ENCODE measurements at places on chromosomes 12 and 14.
A peak's percentile ranks its signal among the peaks of the same experiment; 100 is the strongest.

DNA sequence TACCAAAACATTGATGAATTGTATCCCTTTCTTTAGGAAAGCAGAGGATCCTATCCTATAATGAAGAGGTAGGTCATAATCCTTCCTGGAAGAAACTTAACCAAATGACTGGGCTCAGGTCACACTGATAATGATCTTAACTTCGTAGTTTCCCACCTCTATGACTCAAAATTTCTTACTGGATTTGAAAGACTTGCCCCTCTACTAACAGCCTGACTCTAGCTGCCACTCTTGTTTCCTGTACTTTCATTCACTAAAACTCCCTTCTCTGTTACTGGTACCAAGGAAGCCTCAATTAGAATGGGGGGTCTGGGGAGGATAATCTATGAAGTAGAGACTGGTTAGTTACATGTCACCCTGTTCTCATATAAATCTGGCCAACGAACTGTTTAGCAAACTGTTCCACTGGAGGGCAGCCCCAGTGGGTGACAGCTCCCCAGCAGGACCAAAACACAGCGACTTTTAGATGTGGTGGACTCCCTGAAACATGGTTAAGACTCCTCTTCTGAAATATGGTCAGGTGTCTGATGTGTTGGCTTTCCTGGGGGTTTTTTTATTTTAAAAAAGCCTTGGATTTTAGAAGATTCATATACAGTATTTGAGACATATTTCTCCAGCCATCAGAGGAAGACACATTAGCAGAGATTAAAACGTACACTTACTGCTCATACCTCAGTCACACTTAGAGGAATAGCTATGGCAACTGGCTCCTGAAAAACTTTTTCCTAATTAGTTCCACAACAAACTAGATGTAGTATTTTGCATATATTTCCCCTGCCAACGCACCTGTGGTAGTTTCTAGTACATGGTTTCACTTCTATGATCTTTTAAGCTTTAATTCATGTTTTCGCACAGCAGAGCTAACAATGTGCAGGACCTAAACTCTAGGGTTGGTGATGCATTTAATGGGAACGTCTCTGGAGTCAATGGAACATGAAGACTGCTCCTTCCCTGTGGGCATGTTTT, 72.3 kb downstream of the ACADS start:
- DNase-seq, result no peak

DNA sequence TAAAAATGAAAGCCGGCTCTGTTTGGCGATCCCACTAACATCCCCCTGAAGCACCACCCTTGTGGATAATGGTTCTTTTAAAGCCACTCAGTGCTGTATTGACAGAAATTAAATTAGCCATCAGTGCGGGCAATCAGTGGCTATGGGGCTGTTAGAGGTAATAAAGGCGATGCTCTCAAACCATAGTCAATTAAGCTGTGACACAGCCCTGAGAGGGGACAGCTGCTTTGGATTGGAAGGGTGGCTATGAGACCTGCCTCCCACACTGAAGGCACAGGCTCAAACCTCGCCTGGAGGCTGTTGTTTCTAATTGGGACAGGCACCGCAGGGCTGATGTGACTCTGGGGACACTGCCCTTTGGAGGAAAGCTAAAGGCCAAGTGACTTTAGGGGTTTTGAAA, 562.2 kb downstream of the VRK1 start:
- DNase-seq, result no peak

DNA sequence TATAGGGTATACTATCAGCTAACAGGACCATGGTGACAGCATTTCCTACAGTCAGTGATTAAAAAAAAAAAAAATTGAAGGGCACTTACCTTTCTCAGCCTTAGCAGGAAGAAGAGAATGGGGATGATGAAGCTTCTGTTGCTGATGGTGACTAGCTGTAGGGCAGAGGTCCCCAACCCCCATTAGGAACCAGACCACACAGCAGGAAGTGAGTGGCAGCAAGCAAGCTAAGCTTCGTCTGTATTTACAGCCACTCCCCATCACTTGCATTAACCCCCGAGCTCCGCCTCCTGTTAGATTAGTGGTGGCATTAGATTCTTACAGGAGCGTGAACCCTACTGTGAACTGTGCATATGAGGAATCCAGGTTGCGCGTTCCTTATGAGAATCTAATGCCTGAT, 91.3 kb upstream of the USP44 start:
- no peak for DNase-seq

- DNase-seq, result no peak
These were observed 47.1 kb downstream of the CCDC60 start for GRCh38 chr12:119381471-119382235.

- DNase-seq, result peak; percentile 78
These were observed 115.4 kb downstream of the ZFP36L1 start for GRCh38 chr14:68677476-68677875.

DNA sequence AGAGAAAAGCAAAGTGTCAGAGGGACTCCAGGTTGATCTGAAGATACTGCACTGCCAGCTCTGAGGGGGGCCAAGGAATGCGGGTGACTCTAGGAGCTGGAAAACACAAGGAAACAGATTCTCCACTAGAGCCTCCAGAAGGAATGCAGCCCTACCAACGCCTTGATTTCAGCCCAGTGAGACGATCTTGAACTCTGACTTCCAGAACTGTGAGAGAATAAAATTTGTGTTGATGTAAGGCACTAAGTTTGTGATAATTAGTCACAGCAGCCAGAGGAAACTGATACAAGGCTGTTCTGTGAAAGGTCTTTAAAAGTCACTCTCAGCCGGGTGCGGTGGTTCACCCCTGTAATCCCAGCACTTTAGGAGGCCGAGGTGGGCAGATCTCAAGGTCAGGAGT, 34.2 kb downstream of the CKAP4 start:
- no peak for DNase-seq

DNA sequence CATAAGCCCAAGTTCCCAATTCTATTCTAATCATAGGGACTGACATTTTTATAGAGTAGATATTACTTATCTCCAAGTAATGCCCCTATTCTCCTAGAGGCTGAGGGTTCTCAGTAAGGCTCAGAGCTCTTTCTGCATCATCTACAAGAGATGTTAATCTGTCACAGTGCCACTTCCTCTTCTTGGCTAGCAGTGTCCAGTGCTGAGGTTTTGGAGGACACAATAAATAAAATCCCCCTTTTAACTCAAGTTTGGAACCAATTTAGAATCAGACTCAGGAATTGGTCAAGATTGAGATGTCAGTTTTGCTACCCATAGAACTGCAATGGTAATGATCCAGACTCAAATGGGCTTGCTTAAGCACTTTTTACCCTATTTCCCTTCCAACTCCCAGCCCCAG, 154.1 kb upstream of the ARID2 start:
- no peak for DNase-seq

DNA sequence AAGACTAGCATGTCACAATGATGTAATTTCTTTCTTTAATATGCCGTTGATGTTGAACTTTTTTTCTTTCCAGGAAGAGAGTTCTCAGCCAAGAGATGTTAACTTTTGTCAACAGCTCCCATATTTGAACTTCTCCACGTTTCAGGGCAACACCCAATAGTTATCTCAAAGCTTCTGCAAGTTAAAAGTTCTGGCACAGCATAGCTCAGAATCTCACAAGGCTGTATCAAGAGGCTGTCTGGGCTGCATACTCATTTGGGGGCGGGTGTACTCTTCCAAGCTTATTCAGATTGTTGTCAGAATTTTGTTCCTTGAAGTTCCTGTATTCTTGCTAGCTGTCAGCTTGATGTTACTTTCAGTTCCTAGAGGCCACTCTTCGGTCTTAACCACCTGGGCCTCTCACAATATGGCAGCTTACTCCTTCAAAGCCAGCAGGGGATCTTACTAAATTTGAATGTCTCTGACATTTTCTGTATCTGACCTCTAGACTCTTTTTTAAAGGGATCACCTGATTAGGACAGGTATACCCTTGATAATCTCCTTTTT, 38.9 kb downstream of the KCNC2 start:
- DNase-seq, result no peak

DNA sequence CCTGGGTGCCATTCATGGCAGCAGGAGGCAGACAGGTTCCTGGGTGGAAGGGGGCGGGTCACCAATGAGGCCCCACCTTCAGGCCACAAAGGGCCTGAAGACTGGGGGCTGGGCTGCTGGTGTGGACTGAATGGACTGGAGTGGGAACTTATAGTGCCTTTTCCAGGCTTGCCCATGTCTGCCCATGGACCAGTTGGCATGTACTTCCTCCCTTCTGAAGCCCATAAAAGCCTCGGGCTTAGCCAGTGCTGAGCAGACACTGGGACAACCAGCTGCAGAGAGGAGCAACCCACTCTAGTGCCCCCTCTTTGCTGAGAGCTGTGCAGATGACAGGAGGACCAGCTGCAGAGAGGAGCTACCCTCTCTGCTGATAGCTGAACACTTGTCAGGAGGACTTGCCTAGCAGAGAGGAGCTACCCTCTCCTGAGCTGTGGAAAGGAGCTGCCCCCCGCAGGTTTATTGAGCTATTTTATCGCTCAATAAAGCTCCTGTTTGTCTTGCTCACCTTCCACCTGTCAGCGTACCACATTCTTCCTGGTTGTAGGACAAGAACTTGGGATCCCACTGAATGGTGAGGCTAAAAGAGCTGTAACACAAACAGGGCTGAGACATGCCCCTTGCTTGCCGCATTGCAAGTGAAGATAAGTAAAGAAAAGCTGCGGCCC, 34.0 kb downstream of the APAF1 start:
- DNase-seq, result no peak

DNA sequence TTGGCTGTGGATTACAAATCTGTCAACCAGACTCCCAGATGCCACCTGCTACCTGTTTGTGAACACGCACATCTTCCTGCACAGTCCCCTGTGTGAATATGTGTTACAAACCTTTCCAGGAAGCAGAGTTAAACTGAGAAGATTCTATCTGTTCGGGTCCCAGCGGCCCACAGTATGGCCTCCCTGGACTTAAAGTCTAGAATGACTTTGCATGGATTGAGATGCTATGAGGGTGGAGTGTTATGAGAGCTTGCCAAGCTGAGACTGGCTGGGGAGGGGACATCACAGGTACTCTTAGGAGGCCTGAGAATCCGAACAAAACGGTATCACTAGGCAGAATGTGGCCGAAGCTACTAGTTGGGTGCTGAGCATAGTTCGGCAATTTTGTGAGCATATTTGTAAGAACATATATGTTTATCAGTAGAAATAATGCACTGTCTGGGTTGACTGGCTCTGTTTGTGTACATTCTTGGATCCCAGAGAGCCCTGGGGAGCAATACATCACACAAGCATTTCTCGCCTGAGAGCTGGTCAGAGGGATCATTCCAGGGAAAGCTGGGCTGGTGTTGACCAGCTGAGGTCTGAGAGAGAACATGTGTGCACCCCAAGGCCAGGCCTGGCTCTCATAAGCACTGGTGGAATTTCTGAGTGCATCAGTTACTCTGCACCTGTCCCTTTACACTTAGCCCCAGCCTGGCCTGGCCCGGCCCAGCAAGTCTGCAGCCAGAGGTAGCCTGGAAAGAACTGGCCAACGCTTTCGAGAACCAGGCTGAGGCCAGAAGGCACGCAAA, 29.8 kb upstream of the LTBP2 start:
- DNase-seq, result no peak

DNA sequence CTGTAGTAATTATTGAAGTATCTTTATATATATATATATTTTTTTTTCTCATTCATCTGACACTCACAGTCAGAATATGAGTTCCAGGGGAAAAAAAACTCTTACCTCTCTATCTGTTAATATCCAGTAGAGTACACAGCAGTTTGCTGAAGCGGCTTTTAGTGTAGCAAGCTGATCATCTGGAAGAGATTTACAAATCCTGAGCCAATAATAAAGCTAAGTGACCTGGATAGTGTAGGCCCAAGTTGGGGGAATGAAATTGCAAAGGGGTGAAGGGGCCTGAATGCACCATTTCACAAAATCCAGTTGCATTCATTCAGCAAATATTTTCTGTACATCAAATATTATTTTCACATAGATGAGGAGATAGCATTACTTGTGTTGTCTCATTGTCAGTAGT, 234.6 kb upstream of the FLRT2 start:
- DNase-seq, result no peak

DNA sequence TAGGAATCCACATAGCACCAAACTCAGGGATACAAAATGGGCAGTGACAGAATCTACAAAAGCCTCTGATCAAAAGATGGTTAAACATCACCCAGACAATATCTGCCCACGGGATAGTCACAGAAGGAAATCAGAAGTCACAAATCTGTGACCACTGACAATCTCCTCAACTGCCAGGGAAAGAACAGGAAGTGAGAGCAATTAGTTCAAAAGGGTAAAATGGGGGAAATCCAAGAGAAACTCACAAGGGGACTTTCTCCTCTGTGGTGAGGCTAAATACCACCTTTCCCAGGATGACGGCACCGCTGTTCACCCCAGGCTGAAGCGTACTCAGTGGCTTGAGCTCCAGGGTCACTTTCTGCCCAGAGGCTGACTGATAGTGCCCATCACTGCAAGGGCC, 10.7 kb downstream of the TTC5 start:
- DNase-seq, result no peak

DNA sequence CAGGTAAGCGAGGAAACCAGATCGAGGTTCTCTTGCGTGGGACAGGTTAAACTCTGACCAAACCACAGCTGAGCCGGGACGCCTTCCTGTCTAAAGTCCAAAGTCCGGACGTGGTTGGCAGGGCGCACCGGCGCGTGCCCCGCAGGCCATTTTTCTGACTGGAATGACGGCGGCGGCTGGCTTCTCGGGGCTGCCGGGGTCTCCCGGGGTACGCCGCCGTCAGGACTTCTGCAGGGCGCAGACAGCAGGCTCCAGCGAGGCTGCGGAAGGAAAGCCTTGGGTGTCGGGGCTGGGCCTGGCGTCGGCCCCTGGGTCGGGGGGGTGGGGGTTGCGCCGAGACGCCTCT, 32.8 kb downstream of the MIA2 start:
- DNase-seq, result no peak

GRCh38 chr12:108119126-108119973, 9.7 kb upstream of the WSCD2 start:
- no peak for DNase-seq

DNA sequence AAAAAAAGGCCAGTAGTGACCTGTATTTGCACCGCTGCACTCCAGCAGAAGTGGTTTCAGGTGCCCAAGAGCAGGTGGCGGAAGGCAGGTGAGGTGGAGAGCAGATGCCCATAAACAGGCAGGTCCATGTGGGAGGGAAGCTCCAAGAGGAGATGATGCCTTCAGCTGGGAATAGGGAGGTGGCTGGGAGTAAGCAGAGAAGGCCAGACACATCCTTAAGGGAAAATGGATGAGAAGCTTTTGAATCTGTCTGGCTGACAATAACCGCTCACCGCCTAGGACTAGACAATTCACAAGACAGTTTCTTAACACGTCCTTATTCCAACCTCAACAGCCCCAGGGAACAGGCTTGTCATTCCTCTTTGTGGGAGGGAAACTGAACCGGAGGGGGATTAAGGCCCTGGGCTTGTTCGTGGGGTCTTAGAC, 43.9 kb upstream of the PLEKHG6 start:
- peak; percentile 19 for DNase-seq

- no peak for DNase-seq
These were observed 1.7 kb upstream of the NEK9 start for GRCh38 chr14:75128596-75128990.

DNA sequence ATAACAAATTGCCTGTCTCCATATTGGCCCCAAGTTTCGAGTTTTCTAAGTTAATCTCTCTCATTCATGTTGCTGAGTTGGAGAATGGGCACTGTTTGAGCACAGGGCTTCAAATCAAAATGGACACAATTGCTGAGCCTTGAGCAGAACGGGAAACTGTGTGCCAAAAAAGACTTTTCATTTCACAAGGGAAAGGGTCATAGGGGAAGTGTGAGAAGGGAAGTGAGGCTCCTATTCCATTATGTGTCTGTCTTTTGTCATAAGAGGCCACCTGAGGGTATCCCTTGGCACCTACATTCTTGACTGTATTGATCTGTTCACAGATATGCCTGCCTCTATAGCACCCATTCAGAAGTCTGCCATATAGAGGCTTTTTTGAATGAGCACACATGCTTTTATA, 59.1 kb downstream of the TTLL5 start:
- no peak for DNase-seq

Data from foreskin keratinocyte (primary cell).